ENCODE measurements at places on chromosomes 3 and 15. TPM values are rescaled to one million over a fixed set of nuclear protein-coding genes. Genes with fewer than 3 reads are reported as not detected.

SV2B gene
- 0.02 TPM for total RNA-seq

PTPRG gene
- total RNA-seq: 2.1 TPM

BSN gene
- total RNA-seq: 0.12 TPM

CAMKV gene
- not detected for total RNA-seq

PLSCR5 gene
- not detected for total RNA-seq

KCNMB3 gene
- 1.0 TPM for total RNA-seq

PCLAF gene
- total RNA-seq: 68.1 TPM

SKOR1 gene
- 0.22 TPM for total RNA-seq

GOLGA8J gene
- total RNA-seq: not detected

NRG4 gene
- not detected for total RNA-seq

PAQR9 gene
- total RNA-seq: not detected

HAUS2 gene
- total RNA-seq: 31.7 TPM

CHDH gene
- total RNA-seq: 0.93 TPM

PIAS1 gene
- 42.1 TPM for total RNA-seq

MIX23 gene
- total RNA-seq: 48.1 TPM

LIPC gene
- 4.4 TPM for total RNA-seq

NECTIN3 gene
- total RNA-seq: 6.2 TPM

CORO2B gene
- not detected for total RNA-seq

LRRIQ4 gene
- total RNA-seq: not detected

CSTA gene
- total RNA-seq: not detected

SH3GL3 gene
- not detected for total RNA-seq

RASL12 gene
- not detected for total RNA-seq

CDC25A gene
- 25.6 TPM for total RNA-seq

PIK3R4 gene
- 27.8 TPM for total RNA-seq

TTLL3 gene
- 46.7 TPM for total RNA-seq

MAN2C1 gene
- total RNA-seq: 270 TPM

NAA50 gene
- total RNA-seq: 108 TPM

GUCA1C gene
- not detected for total RNA-seq

POC1A gene
- 16.8 TPM for total RNA-seq

ZNF660 gene
- total RNA-seq: 0.29 TPM

PLSCR4 gene
- total RNA-seq: not detected

PIGZ gene
- 2.2 TPM for total RNA-seq

Measured in T-helper 1 cell treated with Interleukin-12 subunit alpha and Interleukin-12 subunit beta and Interleukin-4 antibody, amounts not matched to agents 30 ng/mL and 1 ng/mL, for 36 hours (primary cell).